ENCODE measurements at places on chromosomes 6 and 20. TPM values are rescaled to one million over a fixed set of nuclear protein-coding genes. Genes with fewer than 3 reads are reported as not detected.
A peak's percentile ranks its signal among the peaks of the same experiment; 100 is the strongest.

GRCh38 chr6:90411292-90411781, 114.7 kb upstream of the BACH2 start:
- no peak for DNase-seq

GRCh38 chr6:168451805-168452517, 11.0 kb downstream of the SMOC2 start:
- DNase-seq, result no peak

GRCh38 chr6:106894978-106895702, 79.4 kb downstream of the CD24 start:
- no peak for DNase-seq

- DNase-seq, result no peak
Measured at GRCh38 chr20:44437497-44437896, 38.2 kb upstream of the TTPAL start.

DNA sequence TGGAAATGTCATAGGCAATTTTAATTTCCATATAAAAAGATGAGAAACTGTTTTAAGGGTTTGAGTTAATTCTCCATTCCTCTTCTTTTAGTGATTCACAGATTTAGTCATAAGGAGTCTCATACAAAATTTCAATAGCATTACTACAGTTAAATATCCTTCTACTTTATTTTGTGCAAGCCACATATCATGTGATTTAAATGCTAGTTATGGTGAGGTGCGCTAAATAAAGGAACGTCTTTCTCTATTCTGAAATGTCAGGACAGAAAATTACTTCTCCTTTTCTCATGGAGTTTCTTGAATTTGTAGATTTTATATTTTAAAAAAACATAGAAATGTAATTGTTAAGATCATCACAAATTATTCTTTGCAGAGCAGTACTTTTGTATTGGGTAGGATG, 50.0 kb upstream of the SUPT3H start:
- no peak for DNase-seq

DNA sequence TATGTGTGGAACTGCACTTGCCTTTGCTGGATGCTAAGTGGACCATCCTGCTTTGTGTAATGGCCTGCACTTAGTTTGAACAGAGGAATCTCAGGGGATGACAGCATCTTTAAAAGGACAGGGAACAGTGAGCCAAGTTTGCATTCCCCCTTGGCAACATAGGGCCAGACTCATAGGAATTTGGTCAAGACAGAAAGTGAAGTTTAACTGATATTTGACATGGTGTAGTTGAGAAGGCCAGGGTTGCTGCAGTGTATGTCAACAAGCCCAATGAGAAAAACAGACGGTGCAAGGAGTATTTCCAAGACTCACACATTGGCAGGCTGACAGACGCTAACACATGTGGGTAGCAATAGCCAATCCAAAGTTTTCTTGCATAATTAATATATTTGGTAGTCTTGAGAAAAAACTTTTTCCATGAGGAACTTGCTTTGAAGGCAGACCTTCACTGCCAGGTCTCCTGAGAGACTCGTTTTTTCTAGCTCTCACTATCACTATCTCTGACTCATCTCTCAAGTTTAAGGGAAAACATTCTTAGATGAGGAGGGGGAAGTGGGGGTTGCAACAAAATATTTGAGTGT, 213.8 kb downstream of the IBTK start:
- peak; percentile 65 for DNase-seq

DNA sequence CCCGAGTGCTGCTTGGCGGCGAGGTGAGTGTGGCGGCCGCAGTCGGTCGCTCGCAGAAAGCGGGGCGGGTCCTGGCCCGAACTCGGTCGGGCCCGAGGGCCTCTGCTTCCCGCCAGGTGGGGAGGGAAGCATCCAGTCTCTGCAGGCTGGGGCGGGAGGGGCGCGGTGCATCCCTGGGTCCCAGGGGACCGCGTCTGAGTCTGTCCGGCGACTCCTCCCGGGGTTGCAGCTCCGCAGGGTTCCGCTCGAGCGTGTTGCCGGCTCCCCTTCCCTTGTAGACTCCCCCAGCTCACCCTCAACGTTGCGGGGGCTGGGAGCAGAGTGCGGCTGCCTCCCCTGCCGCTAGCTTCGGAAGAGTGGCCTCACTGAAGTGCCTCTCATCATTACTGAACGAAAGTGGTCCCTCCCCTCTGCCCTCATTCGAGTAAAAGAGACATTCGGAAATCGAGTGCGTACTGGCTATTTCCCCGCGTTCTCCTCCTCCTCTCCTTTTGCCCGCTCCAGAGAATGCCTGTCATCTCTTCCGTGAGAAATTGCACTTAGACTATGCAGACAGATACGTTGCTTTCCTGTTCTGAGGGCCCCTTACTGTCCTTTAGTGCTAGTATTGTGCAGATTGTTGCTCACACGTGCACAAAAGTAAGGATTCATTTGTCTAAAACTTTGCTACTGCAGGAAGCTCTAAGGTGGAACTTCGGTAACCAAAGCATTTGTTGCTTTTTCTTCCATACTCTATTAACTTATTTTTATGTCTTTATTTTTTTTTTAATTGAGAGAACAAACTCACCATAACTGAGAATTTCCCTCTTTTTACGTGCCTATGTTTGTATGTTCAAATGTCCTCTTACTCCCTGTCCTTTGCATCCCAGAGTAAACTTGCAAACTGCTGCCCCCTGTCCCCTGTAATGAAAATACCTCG, 751 bp downstream of the MAP3K4 start:
- DNase-seq, result peak; percentile 56

- no peak for DNase-seq
Measured at GRCh38 chr20:40748182-40748581, 59.1 kb upstream of the MAFB start.

HDGFL1 gene
- 0.30 TPM for total RNA-seq

LTA gene
- not detected for total RNA-seq

DNA sequence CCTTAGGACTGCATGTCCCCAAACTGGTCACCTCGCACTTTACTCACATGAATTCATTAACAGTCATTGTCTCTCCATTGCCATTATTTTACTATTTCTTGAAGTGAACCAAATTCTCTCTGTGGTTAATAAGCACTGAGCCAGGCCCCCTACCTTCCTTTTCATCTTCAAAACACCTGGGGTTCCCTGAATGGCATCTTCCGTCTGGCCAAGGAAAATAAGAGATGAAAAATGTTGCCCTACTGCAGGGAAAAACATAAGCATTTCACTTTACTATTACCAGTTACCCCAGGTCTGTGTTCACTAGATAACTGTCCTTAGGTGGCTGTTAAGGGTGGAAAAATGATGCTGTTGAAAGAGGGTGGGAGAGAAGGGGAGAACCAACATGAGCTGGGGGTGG, 10.0 kb upstream of the NKX2-2 start:
- DNase-seq, result no peak

GRCh38 chr6:136549300-136550044, 750 bp downstream of the MAP7 start:
- no peak for DNase-seq

DNA sequence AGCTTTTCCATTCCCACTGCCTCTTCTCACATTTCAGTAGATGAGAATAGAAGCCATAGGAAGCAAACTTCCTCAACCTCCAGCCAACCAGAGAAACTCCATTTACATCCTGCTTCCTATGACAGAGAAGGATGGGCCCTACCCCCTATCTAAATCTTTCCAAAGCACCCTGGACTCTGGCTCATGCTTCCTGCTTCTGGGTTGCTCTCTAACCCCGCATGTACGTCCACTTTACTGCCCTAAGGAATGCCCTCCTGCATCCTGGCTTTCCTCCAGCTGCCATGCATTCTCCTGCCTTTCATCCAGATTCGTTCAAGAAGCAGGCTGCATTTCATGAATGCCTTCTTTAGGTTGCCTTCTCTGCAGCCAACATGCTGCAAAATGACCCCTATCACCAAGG, 91.9 kb downstream of the FAM217A start:
- no peak for DNase-seq

GRCh38 chr20:12914804-12915203, 94.0 kb upstream of the SPTLC3 start:
- no peak for DNase-seq

GRCh38 chr6:164439331-164439730, 870.1 kb downstream of the C6orf118 start:
- no peak for DNase-seq

GRM1 gene
- total RNA-seq, result 0.63 TPM

- DNase-seq, result no peak
Measured at GRCh38 chr6:75402296-75402695, 91.3 kb downstream of the FILIP1 start.

PARD6B gene
- total RNA-seq, result 3.8 TPM

NKX2-4 gene
- not detected for total RNA-seq

TFAP2D gene
- not detected for total RNA-seq

EYS gene
- total RNA-seq, result not detected

DNA sequence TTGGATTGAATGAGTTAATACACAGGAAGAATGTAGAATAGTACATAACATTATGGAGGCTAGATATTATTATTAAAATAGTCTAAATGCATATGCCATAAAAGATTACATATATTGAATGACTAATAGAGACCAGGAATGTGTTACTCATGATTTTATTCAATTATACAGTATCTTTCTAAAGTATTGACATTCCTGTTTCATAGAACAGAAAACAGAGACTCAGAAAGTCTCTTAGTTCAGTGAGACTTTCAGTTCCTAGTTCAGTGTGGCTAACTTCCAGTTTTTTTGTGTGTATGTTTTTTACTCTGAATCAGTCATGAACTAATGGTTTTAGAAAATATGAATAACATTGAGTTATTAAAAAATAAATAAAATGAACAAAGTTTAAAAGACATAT, 34.6 kb upstream of the TMEM244 start:
- DNase-seq, result no peak

ULBP1 gene
- not detected for total RNA-seq

HLA-DRB1 gene
- total RNA-seq, result 94.8 TPM

- no peak for DNase-seq
Measured at GRCh38 chr20:6311841-6312655, 189.2 kb upstream of the FERMT1 start.

GRCh38 chr6:16933961-16934360, 167.9 kb upstream of the STMND1 start:
- no peak for DNase-seq

DNA sequence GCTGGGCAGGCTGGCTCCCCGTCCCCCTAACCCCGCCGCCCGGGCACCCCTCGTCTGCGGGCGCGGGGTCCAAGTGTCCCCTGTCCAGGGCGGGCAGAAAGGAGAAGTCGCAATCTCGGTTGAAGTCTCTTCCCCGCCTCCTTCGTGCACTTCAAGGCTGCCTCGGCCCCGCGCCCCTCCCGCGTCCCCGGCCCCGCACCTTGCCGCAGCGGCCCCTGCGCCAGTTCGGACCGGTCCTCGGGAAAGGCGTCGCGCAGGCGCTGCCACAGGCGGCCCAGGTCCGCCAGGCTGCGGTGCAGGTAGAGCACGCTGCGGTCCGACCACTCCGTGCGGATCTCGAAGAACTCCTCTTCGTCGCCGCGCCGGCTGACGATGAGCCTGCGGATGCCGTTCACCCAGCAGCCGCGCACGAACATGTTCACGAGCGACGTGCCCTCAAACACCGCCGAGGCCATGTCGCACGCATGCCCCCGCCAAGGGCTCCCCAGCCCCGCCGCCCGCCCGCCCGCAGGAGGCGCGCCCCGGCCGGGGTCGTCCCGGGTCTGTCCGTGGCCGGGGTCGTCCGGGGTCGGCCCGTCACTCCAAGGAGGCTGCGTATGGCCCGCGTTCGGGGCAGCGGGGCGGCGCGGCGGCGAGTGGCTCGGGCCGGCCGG, at the start of gene PXDC1:
PXDC1 (minus strand) TSS at position 637 of the 653 bp plus-strand sequence; CDS start at position 455, 182 bp downstream.
- no peak for DNase-seq

- no peak for DNase-seq
Measured at GRCh38 chr20:45953672-45954071, 18.3 kb downstream of the ZNF335 start.

- DNase-seq, result no peak
Measured at GRCh38 chr20:59363101-59363500, 62.7 kb downstream of the EDN3 start.

PTPRK gene
- 19.0 TPM for total RNA-seq

DNA sequence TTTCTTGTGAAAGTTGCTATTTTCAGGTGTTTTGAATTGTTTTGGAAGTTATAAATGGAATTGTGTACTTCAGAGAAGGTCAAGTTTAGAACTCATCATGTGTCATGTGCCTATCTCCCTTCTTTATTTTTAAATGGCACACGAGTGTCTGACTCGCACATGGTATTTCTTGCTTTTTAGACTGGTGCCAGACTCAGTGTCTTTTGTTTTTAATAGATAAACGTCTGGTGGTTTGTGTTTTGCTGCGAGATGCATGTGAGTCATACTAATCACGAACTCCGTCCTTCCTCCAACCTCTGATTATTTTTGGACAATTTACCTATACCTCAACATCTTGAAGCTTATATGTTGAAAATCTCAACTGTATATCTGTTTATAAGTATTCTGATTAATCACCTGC, 292.1 kb downstream of the CDKAL1 start:
- no peak for DNase-seq

- no peak for DNase-seq
Measured at GRCh38 chr6:30955367-30956042, 14.7 kb downstream of the MUCL3 start.

DNA sequence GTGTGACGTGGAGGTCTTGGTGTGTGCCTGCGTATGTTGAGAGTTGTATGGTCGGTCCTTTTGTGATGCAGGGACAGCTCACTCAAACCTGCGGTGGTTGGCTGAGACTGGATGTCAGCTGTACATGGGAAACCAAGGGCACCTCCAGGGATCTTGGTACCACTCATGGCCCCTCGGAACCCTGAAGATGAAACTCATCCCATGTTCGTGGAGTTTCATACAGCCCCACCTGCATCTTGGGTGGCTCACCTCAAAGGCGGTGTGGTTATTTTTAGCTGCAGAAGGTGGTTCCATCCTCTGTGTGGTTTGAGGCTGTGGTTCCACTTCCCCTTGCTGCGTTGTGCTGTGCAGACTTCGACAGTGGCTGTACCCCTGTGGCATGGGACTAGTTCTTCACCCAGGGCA, 52.6 kb upstream of the SLC22A1 start:
- DNase-seq, result no peak

- DNase-seq, result no peak
Measured at GRCh38 chr6:112232845-112233256, 21.5 kb downstream of the LAMA4 start.

All from tibial nerve (tissue), 4 donors.